ENCODE measurements at places on chromosomes 3 and 15.

DNA sequence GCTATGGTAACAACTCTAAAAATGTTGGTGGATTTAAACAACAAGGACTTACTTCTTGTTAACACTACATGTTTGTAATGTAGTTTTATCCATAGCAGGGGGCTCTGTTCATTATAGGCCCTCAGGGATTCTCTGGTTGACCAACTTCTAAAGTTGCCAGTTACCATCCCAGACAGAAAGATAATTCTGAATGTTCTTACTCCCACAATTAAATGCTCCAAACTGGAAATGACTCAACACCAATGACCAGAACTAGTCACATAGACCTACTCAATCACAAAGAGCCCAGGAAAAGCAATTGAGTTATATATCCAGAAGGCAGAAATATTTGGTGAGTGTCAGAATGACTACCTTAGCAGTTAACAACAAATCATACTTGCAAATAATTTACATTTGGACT, 199.3 kb upstream of the UMPS start:
- no peak for DNase-seq

DNA sequence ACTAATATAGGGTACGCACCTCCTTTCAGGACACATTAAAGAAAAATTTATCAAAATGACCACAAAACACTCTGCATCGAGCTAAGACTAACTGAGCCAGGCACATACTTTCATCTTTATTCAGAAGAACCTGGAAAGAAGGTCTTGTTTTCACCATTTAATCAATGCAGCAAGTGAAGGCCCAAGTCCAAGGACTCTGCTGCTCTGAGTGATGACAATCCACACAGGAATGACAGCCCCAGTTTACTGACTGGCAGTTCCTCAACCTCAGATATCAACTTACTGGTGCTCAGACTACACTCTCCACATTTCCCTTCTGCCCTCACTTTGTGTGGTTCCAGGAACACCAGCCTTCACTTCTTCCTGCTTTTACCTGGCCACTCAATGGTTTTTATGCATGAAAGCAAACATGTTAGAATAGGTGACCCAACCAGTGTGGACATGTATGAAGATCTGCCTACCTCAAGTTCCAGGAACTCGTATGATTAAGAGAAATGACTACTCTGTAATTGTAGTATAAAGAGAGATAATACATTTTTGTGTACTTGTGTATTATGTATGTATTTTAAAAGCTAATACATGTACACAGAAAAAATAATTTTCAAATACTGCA, 29.1 kb upstream of the RASA2 start:
- no peak for DNase-seq

DNA sequence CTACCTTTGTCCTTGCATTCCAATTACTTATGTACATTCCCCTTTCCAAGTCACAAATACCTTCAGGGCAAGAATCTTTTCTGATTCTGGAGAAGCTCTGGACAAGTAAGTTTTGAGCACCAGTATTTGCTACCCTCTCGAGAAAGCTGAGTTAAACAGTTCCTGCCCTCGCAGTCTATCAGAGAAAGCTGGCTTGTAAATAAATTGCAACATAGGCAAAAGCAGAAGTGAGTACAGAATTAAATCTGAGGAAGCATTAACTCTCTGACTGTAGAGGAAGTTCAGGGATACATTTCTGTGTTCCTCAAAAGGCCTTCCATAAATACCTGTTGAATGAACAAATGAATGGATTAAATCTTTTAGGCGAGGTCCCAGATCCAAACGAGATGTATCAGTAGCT, 1.2 kb downstream of the OSBPL11 start:
- DNase-seq: no peak

GRCh38 chr3:108509263-108509662, 1.1 kb downstream of the MYH15 start:
- DNase-seq: no peak

DNA sequence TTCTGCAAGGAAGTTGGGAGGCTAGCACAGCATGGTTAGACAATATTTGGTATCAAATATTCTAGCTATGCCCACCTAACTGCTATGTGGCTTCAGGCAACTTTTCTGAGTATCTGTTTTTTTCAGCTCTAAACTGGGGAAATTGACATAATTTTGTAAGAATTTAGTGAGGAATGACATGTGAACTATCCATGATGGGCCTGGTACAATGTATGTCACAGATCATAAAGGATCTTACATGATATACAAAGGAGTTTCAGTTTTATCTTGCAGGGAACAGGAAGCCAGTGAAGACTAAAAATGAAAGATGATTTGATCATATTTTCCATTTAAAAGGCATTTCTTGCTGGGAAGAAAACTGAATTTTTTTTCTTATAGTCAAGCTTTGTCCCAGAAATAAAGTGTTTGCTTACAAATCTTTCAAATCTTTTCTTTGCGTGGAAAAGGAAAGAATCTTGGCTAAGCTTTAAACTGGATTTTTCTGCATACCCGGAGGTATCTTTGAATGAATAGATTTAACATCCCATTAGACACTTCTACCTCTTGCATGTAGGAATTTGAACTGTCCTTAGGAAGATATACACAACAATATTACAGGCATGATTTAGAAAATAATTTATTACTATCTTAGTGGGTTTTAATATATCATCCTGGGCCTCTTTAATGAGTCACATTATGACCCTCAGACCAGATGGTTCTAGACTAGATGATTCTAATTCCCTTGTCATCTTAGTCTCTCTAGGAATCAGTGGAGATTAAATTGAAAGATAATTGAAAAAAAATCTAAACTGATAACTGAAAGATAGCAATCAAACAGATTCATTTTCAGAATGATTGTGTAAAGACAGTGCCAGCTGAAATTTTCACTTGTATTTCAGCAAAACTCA, 436.0 kb upstream of the THBS1 start:
- DNase-seq: no peak

DNA sequence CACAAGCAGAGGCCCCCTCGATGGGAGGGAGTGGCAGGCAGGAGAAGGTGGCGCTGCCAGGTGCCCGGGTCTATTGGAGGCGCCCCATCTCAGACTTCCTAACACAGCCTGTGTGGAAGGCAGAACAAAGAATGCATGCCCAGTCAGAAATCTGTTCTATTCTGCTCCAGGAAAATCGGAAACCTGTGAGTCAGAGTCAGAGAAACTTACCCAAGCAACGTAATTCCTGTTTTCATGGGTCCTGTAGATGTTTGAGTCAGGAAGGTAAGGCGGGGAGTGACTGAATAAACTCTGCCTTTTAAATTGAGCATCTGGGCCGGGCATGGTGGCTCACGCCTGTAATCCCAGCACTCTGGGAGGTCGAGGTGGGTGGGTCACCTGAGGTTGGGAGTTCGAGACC, 13.7 kb downstream of the MAP6D1 start:
- DNase-seq: no peak

- no peak for DNase-seq
These were observed 106.0 kb upstream of the ADPGK start for GRCh38 chr15:72889545-72889944.

- no peak for DNase-seq
These were observed 135.7 kb downstream of the ZPLD1 start for GRCh38 chr3:102570511-102570910.

DNA sequence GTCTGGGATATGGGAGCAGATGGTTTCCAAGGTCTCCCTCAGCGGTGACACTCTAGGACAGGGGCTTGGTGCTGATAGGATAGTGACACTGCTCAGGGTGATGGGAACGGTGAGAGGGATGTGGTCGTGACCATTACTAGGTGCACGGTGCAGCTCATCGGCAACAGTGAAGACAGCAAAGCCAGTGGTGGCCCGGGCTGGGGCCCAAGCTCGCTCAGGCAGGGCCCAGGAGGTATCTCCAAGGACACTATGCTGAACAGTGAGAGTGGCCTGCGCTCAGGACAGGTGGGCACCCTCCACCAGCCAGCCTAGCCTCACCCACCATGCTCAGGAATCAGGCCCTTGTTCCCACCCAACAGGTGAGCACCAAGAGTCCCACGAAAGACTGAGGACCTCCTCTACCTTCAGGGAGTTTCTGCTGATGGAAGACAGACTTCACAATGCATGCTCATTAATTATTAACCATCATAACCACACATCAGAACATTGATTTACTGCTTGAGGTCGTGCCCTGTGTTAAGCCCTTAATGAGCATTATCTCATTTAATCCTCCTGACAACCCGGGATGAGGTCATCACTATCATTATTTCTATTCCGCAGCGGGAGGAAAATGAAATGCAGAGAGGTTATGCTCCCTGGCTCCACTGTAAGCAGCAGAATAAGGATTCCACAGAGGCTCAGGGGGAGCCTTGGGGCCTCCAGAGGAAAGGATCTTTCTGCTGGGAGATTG, 269.4 kb downstream of the UACA start:
- DNase-seq: no peak

GRCh38 chr3:49568965-49569364, 14.7 kb downstream of the BSN start:
- no peak for DNase-seq

DNA sequence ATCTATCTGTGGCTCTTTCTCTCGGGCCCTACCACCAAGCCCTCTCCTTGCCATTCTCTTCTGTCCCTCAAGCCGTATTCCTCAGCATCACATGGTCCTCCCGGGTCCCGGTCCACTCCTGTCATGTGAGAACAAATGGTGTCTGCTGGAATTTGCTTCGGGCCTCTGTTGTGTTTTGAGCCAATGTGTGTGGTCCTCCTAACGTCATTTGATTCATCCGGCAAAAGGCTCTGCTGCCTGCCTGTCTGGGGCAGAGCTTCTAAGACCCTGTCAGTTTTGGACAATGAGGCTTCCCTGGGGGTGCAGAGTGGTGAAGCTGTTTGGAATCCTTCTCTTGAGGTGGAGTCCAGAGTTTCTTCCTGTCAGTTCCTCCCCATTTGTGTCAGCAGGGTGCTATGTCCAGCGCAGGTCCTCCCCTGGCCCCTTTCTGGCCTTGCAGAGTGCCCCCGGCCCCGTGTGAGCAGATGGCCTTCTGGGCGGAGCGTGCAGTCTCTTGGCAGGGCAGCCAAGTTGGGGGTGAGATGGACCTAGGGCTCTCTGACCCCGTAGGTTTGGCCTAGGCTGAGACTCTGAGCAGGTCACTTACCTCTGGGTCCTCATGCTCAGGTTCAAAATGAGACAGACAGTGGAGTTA, 93.6 kb downstream of the APBA2 start:
- no peak for DNase-seq

GRCh38 chr3:141795276-141795675, 32.1 kb downstream of the GRK7 start:
- DNase-seq: peak; percentile 23

GRCh38 chr15:48313216-48313615, 18.0 kb upstream of the DUT start:
- DNase-seq: no peak

- DNase-seq: no peak
These were observed 7.5 kb downstream of the SOX14 start for GRCh38 chr3:137771401-137772213.

DNA sequence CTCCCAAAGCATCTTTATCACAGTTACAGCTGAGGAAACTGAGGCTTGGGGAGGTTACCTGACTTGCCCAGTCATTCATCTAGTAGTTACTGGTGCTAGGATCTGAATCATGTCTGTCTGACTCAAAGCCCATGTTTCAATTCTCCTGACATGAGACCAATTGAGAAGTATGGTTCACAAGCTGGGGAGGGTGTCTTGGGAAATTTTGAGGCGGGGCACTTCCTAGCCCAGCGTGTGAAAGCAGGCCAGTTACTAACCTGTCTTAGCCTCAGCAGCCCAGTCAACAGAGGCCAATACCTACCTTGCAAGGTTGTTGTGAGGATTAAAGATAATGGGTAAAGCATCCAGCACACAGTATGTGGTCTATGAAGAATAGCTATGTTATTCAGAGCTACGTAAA, 37.0 kb downstream of the CLDN18 start:
- DNase-seq: no peak

- DNase-seq: no peak
These were observed 181.7 kb upstream of the NSMCE3 start for GRCh38 chr15:29451201-29451781.

DNA sequence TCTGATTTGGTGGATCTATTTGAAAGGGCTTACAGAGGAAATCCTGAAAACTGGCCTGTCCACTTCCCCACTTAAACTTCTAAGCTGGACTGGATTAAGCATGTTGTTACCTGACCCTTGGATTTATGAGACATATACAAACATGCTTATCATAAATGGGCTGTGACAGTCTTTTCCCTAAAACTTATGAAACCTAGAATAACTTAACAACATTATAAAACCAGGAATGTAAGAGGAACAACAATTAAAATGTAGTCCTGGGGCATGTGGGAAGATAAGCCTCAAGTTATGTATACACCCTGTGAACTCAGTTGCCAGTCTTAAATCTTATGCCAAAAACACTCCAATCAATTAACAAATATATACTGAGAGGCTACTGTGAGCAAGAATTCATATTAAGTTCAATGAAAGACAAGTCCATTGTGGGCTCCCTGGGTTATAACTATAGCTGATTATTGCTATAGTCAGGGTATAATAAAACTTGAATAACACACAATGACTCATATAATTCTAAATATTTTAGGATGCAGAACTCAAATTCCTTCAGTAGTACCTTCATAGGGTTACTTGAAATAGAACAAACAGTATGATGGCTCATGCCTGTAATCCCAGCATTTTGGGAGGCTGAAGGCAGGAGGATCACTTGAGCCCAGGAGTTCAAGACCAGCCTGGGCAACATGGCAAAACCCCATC, 87.2 kb upstream of the PPIB start:
- DNase-seq: no peak

- DNase-seq: no peak
These were observed 211.7 kb downstream of the DTWD1 start for GRCh38 chr15:49832511-49832910.

- no peak for DNase-seq
These were observed 8.9 kb upstream of the CCDC50 start for GRCh38 chr3:191320316-191320715.

GRCh38 chr3:61236556-61236955, 14.7 kb downstream of the FHIT start:
- DNase-seq: peak; percentile 1

DNA sequence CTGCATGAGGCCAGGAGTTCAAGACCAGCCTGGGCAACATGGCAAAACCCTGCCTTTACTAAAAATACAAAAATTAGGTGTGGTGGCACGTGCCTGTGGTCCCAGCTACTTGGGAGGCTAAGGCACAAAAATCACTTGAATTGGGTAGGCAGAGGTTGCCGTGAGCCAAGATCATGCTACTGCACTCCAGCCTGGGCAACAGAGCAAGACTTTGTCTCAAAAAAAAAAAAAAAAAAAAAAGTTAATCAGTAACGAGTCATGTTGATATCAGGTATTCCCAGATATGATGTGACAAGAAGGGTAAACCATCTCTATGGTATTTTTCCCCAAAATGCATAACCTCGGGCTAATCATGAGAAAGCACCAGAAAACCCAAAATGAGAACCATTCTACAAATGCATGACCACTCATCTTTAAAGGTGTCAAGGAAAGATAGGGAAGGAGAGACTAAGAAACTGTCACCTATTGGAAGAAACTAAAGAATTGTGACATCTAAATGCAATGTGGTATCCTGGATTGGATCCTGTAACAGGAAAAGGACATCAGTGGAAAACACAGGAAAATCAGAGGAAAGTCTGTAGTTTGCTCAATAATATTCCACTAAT, 66.5 kb upstream of the MAP4 start:
- DNase-seq: no peak

GRCh38 chr15:32687556-32687955, 30.2 kb upstream of the GREM1 start:
- DNase-seq: no peak

- no peak for DNase-seq
These were observed 996 bp upstream of the SLC28A1 start for GRCh38 chr15:84883466-84883865.
